ENCODE measurements at places on chromosomes 7 and 10. TPM values are rescaled to one million over a fixed set of nuclear protein-coding genes. Genes with fewer than 3 reads are reported as not detected.
A peak's percentile ranks its signal among the peaks of the same experiment; 100 is the strongest.

DNA sequence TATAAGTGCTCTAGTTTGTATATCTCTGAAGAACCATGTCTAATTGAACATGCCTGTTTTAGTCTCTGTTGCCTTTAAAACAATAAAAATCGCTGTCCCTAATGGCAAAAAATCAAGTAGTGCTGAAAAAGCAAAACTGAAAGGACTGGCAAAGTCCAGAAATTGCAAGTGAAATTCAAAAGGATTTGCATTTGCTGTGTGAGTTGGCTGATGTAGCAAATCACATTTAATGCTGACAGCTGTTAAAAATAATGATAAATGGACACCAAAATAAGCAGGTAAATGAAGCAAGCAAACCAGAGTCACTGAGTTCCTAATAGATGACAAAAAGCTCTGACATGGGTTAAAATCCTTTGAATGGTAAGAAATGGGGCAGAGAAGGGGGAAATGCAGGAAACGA, 874.1 kb downstream of the GRM8 start:
- no peaks in the 10 kb centered on the region for H3K36me3 ChIP-seq
- DNase-seq: no peak
- no peaks in the 10 kb centered on the region for H3K4me1 ChIP-seq
- peaks cover 2% of the 10 kb centered on the region for H3K27me3 ChIP-seq
- H3K4me3 ChIP-seq: no peak overlapping the region

DNA sequence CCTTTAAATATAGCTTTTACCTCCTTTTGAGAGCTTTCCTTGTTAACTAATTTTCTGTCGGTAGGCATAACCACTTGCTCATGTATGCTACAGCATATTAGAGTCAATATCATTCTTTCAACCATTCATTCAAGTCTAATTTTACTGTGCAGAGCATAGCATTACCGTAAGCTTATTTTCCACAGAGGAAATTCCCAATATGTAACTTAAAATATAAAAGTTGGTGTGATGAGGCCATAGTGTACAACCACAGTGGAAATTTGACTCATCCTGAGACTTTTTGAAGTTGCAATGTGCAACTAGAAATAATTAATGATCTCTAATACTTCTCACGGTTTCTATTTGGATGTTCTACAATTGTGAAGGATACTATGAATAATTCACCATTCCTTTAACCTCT, 80.6 kb upstream of the KLF6 start:
- no peak overlapping the region for H3K4me3 ChIP-seq
- no peak for DNase-seq
- H3K4me1 ChIP-seq: peaks cover 43% of the 10 kb centered on the region
- no peak overlapping the region for H3K27ac ChIP-seq
- H3K36me3 ChIP-seq: no peaks in the 10 kb centered on the region

GRCh38 chr10:110772454-110773025, 99.2 kb upstream of the PDCD4 start:
- H3K36me3 ChIP-seq: no peaks in the 10 kb centered on the region
- no peaks in the 10 kb centered on the region for H3K27me3 ChIP-seq
- no peak overlapping the region for H3K4me3 ChIP-seq
- H3K4me1 ChIP-seq: peaks cover 14% of the 10 kb centered on the region

GRCh38 chr7:128928159-128928813, 9.4 kb upstream of the IRF5 start:
- no peaks in the 10 kb centered on the region for H3K4me1 ChIP-seq
- H3K27me3 ChIP-seq: peaks cover 18% of the 10 kb centered on the region
- H3K36me3 ChIP-seq: no peaks in the 10 kb centered on the region

GRCh38 chr7:106413446-106413845, 128.7 kb upstream of the NAMPT start:
- peaks cover 1% of the 10 kb centered on the region for H3K36me3 ChIP-seq
- H3K4me1 ChIP-seq: no peaks in the 10 kb centered on the region
- peaks cover 24% of the 10 kb centered on the region for H3K27me3 ChIP-seq
- DNase-seq: no peak

DNA sequence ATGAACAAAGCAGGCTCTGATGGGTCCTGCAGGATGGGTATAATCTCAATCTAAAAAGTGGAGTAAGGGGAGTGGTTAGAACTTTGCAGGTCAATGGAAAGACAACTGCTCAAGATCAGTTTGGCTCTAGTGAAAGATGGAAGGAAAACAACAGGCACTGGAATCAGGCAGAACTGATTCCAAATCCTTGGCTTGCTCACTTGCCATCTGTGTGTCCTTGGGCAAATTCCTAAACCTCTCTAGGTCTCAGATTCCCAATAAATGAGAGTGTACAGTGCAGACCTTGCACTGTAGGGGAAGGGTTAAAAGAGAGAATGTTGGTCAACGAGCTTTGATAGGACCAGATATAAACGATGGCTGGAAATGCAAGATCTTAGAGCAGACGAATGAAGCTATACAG, 186.1 kb upstream of the AOAH start:
- no peak for DNase-seq
- no peak overlapping the region for H3K4me3 ChIP-seq
- H3K27me3 ChIP-seq: peaks cover 2% of the 10 kb centered on the region

GRCh38 chr10:124340033-124340760, 78.5 kb downstream of the OAT start:
- H3K36me3 ChIP-seq: peaks cover 3% of the 10 kb centered on the region
- no peak overlapping the region for H3K4me3 ChIP-seq
- peaks cover 36% of the 10 kb centered on the region for H3K4me1 ChIP-seq
- no peaks in the 10 kb centered on the region for H3K27me3 ChIP-seq
- H3K27ac ChIP-seq: peak overlapping the region; percentile 99
- DNase-seq: no peak

DNA sequence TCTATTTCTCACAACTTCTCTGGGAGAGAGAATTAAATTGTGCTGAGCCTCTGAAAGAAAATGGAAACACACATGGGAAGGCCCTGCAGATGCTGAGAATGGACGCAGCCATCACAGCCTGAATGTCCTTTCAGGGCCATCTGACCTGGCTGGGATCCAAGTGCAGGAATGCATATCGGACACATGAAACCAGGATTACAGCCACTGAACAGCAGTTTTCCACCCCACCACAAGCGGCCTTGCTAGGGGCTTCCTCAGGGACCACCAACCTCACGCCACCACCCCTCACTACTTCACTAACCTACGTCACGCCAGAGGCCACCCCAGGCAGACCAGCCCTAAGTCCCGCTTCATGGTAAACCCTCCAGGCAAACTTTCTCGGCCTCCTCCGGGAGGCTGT, 103.3 kb downstream of the DIP2C start:
- peaks cover 32% of the 10 kb centered on the region for H3K4me1 ChIP-seq
- no peak overlapping the region for H3K4me3 ChIP-seq
- no peak overlapping the region for H3K27ac ChIP-seq
- H3K36me3 ChIP-seq: no peaks in the 10 kb centered on the region

GRCh38 chr10:35895331-35895730, 253.2 kb upstream of the FZD8 start:
- peaks cover 34% of the 10 kb centered on the region for H3K4me1 ChIP-seq
- no peak for DNase-seq
- H3K4me3 ChIP-seq: no peak overlapping the region

DNA sequence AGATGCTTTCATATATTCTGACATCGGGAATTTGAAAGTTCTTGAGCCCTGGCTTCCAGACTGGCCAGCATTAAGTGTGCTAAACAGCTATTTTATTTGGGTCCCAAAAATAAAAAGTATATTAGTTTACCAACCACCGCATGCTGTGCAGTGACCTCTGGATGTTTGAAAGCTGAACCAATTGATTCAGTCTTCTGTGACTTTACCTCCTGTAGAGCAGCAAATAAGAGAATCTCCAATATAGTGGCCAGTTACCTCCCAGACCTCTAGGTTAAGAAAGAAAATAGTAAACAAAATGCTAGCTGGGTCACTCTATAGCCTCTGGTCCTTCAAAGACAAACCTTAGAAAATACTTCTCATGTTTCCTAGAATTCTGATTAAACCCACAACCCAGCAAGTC, 424.6 kb upstream of the NFE2L3 start:
- H3K4me1 ChIP-seq: peaks cover 37% of the 10 kb centered on the region
- H3K27me3 ChIP-seq: no peaks in the 10 kb centered on the region
- no peak overlapping the region for H3K4me3 ChIP-seq
- H3K36me3 ChIP-seq: no peaks in the 10 kb centered on the region
- no peak for DNase-seq

DNA sequence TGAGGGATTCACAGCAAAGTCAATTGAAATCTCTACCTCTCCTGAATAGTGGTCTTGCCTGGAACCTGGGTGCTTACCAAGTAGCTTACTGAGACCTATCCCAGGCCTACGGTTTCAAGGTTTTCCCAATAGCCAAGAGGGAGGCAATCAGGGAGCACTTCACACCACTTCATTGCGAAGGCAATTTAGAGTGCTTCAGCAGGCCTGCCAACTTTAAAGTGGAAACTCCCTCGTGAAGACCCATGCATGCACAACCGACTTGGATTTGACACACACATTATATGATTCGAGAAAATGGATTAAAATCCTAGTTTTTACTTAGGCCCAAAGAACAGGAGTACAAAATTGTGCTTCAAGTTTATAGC, 51.5 kb upstream of the NOBOX start:
- H3K27me3 ChIP-seq: no peaks in the 10 kb centered on the region
- H3K4me1 ChIP-seq: no peaks in the 10 kb centered on the region
- H3K27ac ChIP-seq: no peak overlapping the region
- DNase-seq: no peak

DNA sequence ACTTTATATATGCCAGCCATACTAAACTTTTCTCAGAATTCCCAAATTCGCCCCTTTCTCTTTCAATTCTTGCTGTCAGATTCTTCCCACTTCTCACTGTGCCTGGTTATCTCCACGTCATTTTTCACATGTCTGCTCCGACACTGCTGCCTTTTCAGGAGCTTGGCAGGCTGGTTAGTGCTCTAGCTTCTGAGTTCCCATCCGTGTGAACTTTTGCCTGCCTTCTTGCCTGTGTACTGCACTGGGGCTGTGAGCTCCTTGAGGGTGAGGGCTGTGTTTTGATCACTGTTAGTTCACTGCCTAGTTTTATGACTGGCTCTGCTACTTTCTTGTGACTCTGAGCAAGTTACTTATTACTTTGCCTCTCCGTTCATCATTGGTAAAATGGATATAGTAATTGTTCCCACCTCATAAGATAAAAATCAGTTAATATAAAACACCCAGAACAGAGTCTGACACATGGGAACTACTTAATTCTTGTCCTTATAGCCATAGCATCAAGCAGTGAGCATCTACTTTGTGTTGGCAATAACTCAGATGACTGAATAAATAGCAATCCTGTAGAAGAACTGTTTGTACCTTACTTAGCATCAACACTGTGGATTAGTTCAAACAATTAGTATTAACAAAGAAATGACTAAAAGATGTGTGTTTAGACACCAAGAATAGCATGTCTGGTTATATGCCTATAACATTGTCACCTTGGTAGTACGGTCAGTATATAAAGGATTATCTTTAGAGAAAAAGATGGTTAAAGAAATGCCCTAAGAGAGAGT, 5.5 kb downstream of the GSTO1 start:
- H3K4me3 ChIP-seq: no peak overlapping the region
- H3K27me3 ChIP-seq: no peaks in the 10 kb centered on the region

GRCh38 chr10:1309617-1310270, 253.6 kb downstream of the WDR37 start:
- H3K4me1 ChIP-seq: peaks cover 55% of the 10 kb centered on the region
- no peak for DNase-seq
- peak overlapping the region; percentile 7 for H3K4me3 ChIP-seq
- H3K27ac ChIP-seq: peak overlapping the region; percentile 75
- H3K36me3 ChIP-seq: peaks cover 2% of the 10 kb centered on the region

- H3K27me3 ChIP-seq: peaks cover 2% of the 10 kb centered on the region
- H3K27ac ChIP-seq: no peak overlapping the region
- peaks cover 7% of the 10 kb centered on the region for H3K4me1 ChIP-seq
- H3K36me3 ChIP-seq: no peaks in the 10 kb centered on the region
- no peak overlapping the region for H3K4me3 ChIP-seq
These were observed 116.0 kb downstream of the NPTX2 start for GRCh38 chr7:98733036-98733435.

- no peak overlapping the region for H3K4me3 ChIP-seq
- no peaks in the 10 kb centered on the region for H3K36me3 ChIP-seq
- H3K27me3 ChIP-seq: peaks cover 7% of the 10 kb centered on the region
- no peak overlapping the region for H3K27ac ChIP-seq
- no peak for DNase-seq
These were observed 3.0 kb downstream of the TMEM273 start for GRCh38 chr10:49185213-49185612.

DNA sequence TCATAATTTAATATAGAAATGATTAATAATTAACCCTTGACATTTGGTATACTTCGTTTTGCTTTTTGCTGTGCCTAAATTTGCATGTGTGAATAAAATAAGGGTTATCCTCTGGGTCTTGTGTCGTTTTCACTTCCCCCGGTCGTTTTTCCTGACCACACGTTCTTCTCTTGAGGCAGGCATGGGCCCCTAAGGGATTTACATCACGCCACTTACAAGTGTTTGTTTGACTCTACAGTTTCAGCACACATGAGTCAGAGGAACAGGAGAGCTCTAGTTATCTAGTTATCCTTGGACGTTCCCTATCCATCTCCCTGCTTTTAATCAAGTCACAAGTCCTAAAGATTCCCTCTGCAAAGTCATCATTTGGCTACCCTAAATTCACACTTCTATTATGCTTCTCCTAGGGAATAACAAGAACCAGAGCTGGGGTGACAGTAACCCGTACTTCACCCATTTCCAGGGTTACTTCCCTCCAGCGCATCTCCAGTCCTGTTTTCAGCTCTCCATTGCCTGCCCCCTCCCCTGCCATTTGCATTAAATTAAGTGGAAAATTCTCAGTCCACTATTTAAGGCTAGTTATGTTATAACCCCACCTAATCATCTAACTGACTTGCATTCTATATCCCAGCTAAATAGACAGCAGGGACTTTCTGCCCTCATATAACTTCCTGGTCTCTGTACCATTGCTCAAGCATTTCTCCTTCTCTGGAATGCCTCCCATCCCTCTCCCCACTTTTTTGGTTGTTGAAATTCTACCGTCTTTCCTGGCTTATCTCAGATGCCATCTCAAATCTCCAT, 206.9 kb downstream of the PTEN start:
- H3K27me3 ChIP-seq: no peaks in the 10 kb centered on the region
- peaks cover 21% of the 10 kb centered on the region for H3K4me1 ChIP-seq
- DNase-seq: no peak
- H3K27ac ChIP-seq: peak overlapping the region; percentile 37
- H3K36me3 ChIP-seq: no peaks in the 10 kb centered on the region

GRCh38 chr10:18949391-18949790, 99.2 kb upstream of the MALRD1 start:
- no peaks in the 10 kb centered on the region for H3K27me3 ChIP-seq
- no peak overlapping the region for H3K4me3 ChIP-seq

The CCDC172 gene
- total RNA-seq: not detected

The VGF gene
- total RNA-seq: not detected

The OPALIN gene
- total RNA-seq: not detected

Measured in chondrocyte (in vitro differentiated cells).